IMR-90 (cell line): ENCODE measurements at places on chromosomes 16 and 17. TPM values are rescaled to one million over a fixed set of nuclear protein-coding genes. Genes with fewer than 3 reads are reported as not detected.

The EXOC3L1 gene
- polyA plus RNA-seq = 0.09 TPM in 1 of 2 replicates, not detected in the other

The HSD3B7 gene
- 8.5 and 9.3 TPM in 2 replicates for polyA plus RNA-seq

The C17orf50 gene
- not detected in 2 replicates for polyA plus RNA-seq

DNA sequence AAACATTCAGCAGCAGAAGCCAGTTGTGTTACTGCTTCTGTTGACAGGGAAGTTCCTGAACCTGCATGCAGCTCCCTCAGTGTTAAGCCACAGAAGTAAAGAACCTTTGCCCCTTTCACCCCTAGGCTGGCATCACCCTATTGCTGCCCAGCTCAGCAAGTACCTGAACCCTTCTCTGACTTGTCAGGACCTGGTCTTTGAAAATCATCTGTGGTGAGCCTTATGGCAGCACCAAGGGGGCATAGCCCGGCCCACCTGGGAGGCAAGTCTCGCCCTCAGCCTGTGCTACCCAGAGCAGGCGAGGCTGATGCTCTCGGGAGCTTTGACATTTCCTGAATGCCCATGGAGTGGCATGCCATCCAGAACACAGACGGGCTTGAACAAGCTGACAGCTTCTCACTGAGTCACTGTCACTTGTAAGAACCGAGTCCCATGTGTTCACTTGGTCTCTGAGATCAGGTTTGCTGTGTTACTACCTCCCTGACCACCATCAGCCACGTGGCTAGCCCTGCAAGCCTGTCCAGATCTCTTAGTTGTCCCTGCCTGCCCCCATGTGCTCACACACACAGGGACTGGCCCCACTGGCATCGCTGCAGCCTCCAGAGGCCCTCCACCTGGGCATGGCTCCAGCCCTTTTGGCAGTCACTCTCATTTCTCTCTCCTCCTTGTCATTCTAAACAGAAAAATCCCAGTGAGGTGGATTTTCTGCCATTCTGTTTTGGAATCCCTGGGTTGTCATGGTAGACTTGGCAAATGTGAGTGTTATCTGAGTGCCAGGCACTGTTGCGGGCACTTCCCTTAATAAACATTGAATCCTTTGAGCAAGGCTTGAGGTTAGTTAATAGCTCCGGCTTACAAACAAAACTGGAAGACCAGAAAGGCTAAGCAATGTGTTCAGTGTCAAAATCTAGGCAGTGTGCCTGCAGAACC lies 2.9 kb upstream of the CARMIL2 start:
- DNase-seq = peak; percentile 33

DNA sequence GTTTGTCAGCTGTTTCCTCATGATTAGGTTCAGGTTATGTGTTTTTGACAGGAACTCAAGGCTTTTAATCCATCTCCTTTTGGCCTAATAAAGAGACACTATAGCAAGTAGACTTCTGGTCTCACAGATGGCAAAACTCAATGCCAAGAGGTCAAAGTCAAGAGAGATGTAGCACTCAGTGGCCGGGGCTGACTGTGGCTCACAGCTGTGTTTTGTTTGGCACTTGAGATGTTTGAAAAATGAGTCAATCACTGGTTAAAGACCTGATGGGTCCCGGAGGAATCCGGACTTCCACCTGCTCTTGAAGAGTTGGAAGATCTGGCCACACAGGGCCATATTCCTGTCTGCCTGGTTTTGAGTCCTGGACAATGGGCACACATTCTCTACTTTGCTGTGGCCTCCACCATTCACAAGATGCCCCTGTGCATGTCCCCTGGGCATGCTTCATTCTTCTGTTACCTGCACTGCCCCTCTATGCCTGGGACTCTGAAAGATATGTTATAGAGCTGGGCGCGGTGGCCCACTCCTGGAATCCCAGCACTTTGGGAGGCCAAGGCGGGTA lies 210.3 kb downstream of the SNX29 start:
- peak; percentile 49 for DNase-seq
